ENCODE measurements at places on chromosomes 1 and 21.
A peak's percentile ranks its signal among the peaks of the same experiment; 100 is the strongest.

GRCh38 chr21:43877936-43878575 is 13.0 kb downstream of the AGPAT3 start:
- no peak for DNase-seq

DNA sequence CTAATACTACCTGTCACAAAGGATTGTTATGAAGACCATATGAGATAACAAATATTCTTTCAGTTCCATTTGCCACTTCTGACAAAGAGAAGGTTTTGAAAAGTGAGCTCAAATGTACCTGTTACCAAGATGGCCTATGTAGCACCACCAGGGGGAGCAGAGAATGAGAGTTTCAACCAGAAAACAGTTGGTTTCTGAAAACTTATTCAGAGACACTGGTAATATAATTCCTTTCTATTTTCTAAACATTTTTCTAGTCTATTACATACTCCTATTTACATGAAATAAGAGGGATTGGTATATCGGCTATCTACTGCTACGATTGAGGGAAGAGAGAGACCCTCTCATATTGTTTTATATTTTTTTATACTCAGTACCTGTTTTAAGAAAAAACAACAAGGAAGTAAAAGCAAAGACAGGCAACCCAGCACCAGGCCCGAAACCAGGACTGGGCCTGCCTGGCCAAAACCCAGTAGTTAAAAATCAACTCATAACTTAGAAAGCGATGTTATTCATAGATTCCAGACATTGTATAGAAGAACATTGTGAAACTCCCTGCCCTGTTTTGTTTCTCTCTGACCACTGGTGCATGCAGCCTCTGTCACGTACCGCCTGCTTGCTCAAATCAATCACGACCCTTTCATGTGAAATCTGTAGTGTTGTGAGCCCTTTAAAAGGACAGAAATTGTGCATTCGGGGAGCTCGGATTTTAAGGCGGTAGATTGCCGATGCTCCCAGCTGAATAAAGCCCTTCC is 48.3 kb downstream of the IL23R start:
- peak; percentile 14 for DNase-seq

GRCh38 chr1:47866601-47867437 is 130.4 kb downstream of the TRABD2B start:
- no peak for DNase-seq

DNA sequence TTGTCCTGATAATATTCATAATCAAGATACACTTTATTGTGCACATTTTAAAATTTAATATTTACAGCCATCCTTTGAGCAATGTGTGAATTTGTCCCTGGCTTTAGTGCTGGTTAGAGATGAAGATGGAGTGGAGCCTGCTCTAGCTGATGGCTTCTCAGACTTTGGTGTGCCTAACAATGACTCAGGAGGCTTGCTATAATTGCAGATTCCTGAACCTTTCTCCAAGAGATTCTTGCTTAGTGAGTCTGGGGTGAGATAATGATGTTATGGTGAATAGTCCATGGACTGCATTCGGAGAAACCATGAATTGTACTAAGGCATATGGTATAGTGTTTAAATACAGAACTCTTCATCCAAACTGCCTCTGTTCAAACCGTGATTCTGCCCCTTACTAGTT is 307.1 kb downstream of the PAPPA2 start:
- DNase-seq, result no peak

GRCh38 chr21:46190491-46191131 is 6.4 kb upstream of the SPATC1L start:
- DNase-seq, result no peak

- DNase-seq, result no peak
These were observed 206.8 kb downstream of the GPR52 start for GRCh38 chr1:174654560-174654959.

GRCh38 chr1:8083739-8084484 is 57.8 kb upstream of the ERRFI1 start:
- no peak for DNase-seq

DNA sequence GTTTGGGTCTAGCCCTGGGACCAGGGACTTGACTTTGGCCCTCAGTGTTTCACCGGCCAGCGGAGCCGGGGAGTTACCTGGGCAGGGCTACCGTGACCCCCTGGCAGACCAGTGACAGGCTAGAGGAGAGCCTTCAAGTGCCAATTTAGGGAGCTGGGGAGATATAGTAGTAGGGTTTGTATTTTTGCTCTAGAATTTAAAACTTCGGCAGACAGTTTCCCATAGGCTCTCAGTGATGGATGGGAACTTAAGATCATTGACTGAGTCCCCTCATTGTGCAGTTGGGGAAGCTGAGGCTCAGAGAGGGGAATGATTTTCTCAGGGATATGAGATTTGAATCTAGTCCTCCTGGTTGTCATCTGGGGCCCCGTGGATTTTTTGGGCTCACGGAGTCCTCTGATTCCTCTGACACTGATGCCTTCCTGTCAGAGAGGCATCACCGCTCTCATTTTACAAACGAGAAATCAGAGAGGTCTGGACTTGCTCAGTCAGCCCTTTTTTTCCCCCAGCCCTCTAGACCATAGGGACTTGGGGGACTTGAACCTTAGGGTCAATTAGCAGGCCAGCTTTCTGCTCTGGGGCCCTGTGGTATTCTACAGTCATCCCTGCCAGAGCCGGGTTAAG is 58.3 kb upstream of the ACOT11 start:
- DNase-seq, result no peak

DNA sequence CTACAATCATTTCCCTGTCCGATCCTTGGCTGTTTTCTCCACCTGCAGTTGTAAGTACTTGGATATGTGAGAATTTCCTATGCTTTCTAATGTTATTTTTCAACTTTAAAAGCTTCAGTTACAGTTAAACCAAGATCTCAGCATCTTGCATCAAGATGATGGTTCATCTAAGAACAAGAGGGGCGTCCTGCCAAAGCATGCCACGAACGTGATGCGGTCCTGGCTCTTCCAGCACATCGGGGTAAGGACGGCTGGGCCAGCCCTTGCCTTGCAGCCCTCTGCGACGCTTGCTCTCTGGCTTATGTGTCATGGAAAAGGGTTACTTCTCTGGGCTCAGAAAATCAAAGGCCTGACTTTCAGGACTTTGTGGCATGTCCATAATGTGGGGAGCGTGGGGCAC is 46.8 kb downstream of the PKNOX1 start:
- DNase-seq, result no peak

DNA sequence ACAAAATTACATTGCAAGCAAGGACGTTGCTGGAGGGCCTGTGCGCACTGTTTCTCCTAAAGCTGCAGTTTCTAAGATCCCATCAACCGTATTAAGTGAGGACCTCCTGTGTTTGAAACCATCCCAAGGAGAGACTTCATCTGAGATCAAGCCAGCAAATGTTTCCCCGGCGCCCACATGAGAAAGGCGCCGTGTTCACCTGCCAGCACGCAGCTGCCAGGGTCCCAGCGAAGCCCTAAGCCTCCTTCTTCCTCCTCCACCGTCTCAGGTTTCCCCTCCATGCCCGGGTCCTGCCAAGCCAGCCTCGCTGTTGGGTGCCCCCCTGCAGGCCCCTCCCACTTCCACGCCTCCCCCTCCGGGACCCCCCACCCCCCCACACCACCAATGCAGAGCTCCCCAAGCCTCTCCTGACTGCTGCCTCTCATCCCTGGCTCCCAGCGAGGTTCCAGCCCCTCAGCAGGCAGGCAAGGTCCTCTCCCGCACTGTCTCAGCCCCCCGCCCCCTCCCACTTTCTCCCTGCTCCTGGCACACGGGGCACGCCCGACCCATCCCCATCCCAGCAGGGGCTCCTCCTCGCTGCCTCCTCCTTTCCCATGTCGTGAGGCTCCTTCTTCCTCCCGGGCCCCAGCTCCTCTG is 8.6 kb upstream of the TFF1 start:
- no peak for DNase-seq

- no peak for DNase-seq
These were observed 132.0 kb downstream of the GIPC2 start for GRCh38 chr1:78177708-78178270.

DNA sequence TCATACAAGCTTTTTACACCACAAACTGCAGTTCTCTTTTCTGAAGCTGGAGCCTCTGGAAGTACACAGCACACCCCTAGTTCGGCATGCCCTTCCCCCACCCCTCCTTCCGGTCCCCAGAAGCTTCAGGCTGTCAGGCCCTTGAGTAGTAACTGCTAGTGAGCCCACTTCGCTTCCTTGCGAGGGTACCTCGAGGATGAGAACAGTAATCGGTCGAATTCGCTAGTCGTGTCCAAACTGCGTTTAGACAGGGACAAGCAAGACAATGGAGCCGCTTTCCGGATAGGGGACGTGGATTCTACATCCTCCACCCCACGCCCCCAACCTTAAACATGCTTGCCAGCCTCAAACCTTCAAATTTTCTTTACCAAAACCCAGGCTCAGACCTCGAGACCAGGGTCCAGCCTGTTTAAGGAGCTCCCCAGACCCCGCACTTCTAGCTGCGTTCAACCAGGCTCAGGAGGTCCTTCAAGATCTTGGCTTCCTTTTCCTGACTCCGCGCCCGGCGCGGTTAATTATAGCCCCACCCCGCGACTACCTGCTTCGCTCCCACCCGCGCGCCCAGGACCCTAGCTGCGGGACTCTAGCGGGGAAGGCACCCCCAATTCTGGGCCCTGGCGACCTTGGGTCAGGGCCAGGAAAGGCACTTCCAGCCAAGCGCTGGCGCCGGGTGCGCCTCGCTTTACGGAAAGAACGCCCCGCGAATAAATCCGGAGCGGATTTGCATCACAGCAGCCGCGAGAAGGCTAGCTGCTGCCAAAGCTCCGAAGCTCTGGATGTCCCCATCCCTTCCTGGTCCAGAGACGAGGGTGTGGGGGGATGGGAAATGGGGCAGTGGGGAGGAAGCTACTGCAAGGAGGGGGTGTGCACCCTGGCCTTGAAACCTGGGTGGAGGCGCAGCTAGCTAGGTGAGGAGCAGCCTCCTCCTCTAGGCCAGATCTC is 8.1 kb upstream of the TSPAN1 start:
- peak; percentile 5 for DNase-seq

GRCh38 chr1:61337037-61337436 is 254.7 kb downstream of the NFIA start:
- DNase-seq, result no peak

DNA sequence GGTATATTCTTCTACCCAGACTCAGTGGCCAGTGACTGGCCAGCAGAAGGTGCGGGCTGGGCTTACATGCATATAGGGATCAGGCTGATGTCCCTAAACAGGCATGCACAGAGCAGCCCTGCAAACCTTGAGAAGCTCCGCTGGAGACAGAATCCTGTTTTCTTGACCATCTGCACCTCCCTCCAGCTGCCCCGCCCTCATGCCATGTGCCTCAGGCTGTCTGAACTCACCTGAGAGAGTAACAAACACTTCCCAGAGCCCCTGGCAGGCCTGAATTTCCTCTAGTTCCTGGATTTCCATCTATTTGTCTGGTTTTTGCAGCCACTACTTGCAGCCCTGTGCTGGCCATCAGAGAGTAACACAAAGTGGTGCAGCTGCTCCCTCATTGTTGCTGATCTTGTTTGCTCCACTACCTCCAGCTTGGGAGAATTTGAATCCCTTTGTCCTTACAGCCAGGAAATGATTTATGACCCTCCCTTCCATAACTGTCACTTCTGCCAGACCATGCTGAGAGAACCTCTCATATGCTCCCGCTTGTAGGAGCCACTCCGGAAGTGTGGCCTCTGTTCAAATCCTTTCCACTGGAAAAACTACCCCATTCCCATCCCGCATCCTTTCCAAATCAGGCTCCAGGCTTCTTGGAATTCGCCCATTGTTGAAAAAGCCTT is 113.6 kb downstream of the NMNAT2 start:
- DNase-seq, result no peak

GRCh38 chr1:94160811-94161210 is 39.9 kb upstream of the ABCA4 start:
- DNase-seq, result no peak

DNA sequence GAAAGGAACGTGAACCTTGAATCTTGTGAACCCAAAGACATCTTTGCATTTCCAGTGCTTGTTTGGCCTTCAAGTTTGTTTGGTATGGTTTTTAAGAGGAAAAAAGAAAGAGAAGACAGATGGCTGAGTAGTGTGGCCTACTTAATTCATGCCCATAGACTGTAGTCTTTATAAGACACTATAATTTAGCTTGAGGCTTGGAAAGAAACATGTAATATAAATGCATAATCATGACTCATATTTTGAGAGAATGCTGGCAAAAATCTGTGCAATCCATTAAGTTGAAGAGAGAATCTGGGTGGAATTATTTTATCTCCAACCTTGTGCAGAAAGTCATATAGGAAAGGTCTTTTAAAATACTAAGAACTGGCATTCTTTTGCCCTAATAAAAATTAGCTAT is 179.3 kb downstream of the SIPA1L2 start:
- DNase-seq, result no peak

DNA sequence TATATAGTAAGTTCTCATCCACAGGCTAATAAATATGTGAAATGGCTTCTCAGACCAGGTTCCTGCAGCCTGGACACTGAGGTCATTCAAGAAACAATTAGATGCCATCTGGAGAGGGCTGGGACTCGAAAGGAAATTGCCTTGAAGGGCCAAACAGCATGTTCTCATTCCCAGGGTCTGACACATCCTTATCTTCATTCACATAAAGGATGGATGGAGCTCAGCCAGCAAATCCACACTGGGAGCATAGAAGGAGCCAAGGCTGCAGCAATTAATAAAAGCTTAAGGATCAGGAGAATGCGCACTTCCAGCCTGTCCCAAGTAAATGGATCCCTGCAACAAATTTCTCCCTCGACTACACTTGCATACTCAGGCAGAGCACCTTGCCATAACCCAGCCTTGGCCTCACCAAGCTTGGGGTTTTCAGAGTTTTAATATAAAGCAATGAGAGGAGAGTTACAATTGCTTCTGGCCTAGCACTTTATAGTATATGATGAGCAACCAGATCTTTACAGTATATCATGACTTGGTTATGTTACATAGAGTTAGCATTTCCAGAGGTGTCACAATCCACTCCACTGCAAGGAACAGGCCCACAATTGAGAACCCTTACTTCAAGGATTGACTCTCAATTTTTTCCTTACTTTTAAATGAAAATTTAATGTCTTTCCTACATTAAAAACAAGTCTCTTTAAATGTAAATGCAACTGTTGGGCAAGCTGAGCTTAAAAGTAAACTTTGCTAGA is 55.9 kb downstream of the BCAR3 start:
- no peak for DNase-seq

DNA sequence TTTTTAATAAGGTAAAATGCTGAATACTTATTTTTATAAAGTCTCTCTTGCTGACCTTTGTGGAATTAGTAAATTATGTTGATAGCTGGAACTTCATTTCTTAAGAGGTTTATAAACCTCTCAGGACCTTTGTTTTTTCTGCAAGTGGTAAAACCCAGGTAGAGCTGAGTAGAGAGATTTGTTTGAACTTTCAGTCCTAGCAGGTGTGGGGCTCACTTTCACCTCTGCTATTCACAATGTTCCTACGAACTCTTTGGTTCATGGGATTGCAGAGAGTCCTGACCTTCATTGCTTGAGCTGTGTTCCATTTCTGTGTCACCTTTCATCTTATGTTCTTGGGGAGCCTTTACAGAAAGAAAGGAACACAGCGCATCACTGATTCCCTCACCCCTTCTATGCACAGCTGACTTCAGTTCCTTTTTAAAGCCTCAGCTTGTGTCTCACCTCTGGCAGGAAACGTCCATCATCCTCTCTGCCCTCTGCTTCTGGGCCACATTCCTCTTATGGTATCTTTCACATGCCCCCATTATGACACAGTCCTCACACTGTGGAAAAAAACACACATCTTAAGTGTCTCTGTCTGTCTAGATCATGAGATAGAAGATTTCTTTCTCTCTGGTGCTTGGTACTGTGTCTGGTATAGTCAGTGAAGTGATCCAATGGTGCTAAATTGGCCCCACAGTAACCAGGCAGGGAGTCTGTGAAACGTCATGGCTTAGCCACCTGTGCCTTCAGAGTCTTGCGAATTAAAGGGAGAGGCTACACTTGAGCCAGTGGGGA is 262.5 kb upstream of the B3GALT2 start:
- no peak for DNase-seq

- no peak for DNase-seq
These were observed 270.6 kb downstream of the TPR start for GRCh38 chr1:186104459-186104858.
